ENCODE measurements at places on chromosomes 7 and 10. TPM values are rescaled to one million over a fixed set of nuclear protein-coding genes. Genes with fewer than 3 reads are reported as not detected.

DNA sequence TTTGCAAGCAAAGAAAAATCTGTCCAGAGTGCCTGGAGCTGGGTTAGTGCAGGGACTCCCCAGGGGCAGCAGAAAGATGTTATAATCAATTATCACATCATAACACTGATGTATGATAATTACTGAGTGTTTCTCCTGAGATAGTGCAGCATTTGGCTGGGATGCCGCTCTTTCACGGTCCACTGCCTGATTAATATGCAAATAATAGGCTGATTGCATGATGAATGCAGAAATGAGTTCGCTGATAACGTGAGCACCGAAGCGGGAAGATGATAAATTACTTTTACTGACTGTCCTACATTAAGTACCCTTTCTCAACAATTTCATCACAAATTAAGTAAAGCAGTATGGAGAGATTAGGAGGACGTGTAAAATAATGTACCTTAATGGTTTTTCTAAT, 71.4 kb upstream of the SH2B2 start:
- no peak for DNase-seq

DNA sequence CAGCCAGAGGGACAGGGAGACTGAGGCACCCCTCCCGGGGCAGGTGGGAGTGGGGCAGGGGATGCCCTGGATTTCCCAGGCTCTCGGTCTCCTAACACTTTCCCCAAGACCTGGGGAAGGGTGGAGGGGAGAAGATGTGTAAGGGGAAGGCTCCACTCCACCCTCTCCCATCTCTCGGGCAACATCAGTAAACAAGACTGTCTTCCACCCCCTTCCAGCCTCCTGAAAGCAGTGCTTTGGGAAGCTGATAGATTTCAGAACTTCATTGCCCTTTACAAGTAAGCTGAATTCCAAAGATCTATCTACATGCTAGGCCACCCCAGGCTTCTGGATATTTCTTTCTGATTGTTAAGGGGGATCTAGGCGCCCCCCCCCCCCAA, 3.7 kb downstream of the FLNC start:
- no peak for DNase-seq

Gene TMEM273
- total RNA-seq: 11.6 TPM

- no peak for DNase-seq
Observed at GRCh38 chr10:50231515-50232260, 19.6 kb downstream of the ASAH2 start.

Gene ACTR3C
- total RNA-seq: 5.1 TPM

- no peak for DNase-seq
Observed at GRCh38 chr10:6718550-6718949, 138.5 kb upstream of the PRKCQ start.

- no peak for DNase-seq
Observed at GRCh38 chr10:9824631-9825071, 1193.0 kb upstream of the CELF2 start.

DNA sequence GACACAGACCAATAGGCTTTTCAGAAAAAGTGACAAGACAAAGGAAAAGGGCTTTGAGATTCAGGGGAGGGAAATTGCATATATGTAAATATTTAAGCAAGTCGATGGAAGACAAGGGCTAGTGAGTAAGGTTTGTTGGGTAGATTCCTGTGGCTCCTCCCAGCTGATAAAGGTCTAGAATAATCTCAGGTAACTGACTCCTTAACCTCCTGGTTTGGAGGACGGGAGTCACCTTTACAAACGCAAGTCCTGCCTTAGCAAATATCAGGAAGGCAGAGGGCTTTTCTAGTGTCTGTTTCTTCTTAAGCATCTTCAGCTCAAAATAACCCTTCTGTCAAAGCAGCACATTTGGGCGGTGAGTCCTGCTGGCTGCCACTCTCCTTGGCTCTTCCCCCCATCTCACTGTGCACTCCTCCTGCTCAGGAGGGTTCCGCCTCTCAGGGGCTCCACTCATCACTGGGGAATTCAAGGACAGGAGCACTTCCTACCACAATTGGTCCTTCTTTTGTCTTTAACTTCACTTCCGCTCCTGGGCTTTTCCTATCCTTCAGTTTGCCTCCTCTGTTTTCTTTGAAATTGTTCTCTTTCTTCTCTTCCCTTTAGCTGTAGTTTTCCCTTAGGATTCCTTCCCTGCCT, 496.3 kb upstream of the KLF6 start:
- DNase-seq: no peak

Gene OR13A1
- total RNA-seq: not detected

- DNase-seq: no peak
Observed at GRCh38 chr7:22724861-22725260, 2.1 kb upstream of the IL6 start.

DNA sequence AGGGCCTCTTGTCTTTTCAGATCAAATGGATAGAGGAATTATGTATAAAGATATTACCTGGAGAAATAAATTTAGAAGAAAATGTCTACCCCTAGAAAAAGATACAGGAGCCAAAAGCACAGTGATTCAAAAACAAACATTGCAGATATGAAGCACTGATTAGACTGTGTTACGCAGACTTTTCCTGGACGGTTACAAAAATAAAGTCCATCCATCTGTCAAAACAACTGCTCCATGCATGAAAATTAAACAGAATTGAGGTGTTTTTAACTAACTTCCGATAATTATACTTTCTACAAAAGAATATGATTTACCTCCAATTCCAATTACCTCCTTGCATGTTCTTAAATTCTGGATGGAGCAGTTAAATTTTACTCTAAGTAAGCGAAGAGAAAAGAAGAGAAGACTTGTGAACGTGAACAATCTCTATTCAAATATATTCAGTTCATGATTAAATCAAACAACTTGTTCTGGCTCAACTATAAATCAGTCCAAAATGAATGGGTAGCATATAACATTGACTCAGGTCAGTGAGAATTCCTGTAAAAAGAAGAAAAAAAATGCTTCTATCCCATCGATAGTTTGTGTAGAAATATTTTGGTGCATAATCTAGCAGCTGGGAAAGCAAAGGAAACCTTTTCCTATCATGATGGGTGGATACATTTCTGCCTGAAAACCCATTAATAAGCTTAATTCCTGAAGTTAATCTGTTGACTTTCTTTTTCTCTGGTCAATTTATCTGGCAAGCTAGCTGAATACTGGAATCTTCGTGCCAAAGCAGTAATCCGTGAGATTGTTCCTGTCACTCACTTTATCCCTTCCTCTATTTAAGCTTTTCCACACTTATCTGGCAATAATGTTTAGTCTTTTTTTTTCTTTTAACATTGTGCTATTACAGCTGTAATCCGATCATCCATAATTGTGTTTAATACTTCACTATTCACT, 80.4 kb downstream of the SEMA3A start:
- no peak for DNase-seq

Gene MNX1
- total RNA-seq: not detected

DNA sequence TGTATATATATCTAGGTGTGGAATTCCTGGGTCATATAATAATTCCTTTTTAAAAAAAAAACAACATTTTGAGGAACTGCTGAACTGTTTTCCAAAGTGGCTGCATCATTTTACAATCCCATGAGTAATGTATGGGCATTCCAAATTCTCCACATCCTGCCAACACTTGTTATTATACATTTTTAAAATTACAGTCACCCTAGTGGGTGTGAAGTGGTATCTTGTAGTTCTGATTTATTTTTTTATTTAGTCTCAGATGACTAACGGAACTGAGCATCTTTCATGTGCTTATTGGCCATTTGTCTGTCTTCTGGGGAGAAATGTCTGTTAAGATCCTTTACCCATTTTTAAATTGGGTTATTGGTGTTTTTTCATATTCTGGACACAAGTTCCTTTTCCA, 12.0 kb upstream of the KLHL7 start:
- DNase-seq: no peak

Gene ACHE
- total RNA-seq: 0.47 TPM

Gene NUTM2D
- total RNA-seq: 3.1 TPM

- DNase-seq: peak; percentile 21
Observed at GRCh38 chr7:98420966-98421612, 20.2 kb upstream of the BAIAP2L1 start.

GRCh38 chr10:124736491-124737136, 7.6 kb downstream of the FAM53B start:
- no peak for DNase-seq

DNA sequence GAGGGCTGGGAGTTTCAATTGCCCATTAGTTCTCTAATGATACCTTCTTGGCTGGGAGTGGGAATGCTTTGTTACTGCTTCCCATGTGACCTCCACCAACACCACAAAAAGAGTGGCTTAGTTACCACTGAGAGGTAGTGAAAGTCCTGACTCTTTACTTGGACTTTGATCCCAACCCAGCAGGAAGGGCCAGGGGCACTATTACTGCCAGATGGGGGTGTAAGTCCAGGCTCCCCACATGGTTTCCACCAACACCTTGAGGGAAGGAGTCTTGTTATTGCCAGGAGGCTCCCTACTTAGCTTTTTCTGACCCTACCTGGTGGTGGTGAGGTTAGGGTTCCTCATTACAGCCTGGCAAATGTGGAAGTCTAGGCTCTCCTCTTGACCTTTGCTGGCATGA, 11.4 kb downstream of the GGCT start:
- DNase-seq: no peak

Gene PNLIPRP2
- total RNA-seq: not detected

DNA sequence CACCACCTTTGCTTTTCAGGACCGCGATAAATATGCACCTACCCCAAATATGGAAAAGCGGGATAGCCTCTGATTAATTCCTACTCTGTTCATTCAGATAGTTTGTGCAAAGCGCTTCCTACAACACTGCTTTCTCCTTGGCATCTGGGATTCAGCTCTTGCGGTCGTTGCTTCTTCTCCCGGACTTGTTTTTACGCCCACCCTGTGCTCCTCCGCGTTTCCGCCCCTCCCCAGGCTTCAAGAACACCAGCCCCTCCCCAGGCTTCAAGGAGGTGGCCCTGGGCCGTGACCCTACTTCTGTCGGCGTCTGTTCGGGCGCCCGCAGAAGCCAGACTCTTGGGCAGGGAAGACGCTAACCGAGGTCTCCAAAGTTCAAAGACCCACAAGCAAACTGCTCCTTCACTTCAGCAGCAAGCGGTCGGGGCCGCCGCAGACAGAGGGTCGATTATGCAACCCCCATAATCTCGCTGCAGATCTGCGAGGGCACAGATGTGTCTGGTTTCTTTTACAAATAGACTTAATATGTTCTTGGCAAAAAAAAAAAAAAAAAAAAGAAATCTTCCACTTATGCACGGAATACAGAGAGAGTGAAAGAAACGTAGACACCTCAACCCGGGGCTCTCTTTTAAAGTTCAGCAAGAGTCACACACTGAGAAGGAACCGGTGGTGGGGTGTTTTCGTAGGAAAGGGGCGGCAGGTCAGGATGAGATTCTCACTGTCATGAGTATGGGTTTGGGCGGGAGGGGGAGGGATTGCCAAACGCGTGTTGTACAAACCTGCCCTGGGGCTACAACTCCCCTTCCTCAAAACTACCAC, 1.9 kb downstream of the DLX5 start:
- DNase-seq: no peak

Gene PPIF
- 66.3 TPM for total RNA-seq

DNA sequence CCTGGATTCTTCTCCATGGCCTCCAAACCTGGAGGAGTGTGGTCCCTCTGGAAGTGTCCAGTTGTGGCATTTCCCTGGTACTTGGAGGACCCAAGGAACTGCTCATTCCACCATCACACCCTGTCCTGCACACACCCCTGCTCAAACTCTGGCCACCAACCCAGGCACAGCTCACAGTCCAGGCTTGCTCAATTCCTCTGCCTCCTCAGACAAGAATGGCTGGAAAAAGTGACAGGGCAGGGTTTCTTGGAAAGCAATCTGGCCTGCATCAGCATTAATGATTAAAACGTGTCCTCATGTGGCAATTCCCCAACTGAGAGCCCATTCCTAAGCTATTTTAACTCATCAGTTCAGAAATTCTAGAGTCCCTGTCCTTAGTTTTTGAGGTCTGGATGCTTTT, 17.2 kb upstream of the TPST1 start:
- DNase-seq: no peak

DNA sequence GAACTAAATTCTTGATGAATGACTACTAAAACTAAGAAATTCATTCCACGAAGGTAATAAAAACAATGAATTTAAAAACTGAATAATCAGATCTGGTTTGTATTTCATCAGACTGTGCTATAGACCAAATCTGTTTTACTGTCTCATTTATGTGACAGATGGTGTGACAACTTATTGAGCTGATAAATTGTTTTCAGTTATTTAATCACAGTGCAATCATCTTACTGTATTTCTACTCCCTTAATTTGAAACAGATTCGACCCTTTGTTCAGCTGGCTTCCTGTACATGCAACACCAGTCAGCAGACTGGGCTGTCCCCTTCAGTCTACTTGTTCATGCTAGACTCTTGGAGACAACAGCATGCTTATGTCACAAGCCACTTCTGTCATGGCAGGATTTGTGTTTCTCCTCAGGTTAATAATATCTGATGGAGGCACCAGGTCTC, 150.9 kb downstream of the MBL2 start:
- no peak for DNase-seq

DNA sequence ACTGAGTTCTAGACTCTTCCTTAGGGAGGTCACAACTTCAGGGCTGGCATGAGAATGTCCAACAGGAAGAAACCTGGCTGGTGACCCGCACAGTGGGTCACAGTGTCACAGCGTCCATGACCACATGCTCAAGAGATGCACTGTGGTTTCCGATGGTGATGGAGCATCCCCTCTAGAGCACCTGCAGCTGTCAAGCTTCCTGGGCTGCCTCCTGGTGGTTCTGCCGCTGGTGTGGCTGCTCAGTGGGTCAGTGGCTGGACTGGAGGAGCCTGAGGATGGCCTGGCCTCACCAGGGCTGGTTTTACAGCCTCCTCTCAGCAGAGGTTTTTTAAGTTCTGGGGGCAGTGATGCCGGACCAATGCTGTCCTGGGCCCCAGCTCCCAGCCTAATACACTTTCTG, 149.3 kb downstream of the SH3PXD2A start:
- DNase-seq: no peak

GRCh38 chr10:86100581-86101061, 266.0 kb downstream of the GRID1 start:
- no peak for DNase-seq

DNA sequence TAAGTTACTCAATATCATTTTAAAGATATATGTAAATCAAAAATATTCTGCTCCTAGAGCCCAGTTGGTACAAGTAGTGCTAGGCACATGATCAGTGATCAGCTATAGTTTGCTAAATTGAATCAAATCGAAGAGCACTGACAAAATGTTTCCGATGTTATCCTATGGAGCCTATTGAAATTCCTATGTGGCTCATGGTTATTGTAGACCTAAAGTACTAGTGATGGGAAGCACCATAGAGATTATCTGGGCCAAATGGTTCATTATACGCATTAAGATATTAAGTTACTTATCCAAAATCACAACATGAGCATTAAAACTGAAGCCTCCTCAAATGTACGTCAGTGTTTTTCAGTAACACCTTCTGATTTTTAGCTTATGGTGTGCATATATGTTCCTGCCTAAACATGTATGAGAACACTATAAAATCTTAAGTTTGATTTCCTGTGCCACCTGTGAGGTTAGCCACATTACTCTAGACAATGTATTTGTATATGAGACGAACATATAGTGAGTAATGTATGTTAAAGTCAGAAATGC, 103.2 kb downstream of the IQUB start:
- DNase-seq: no peak

- no peak for DNase-seq
Observed at GRCh38 chr7:20927976-20928375, 141.3 kb upstream of the SP8 start.

Gene CCSER2
- total RNA-seq: 125 TPM

GRCh38 chr7:132250480-132251326, 325.6 kb downstream of the PLXNA4 start:
- no peak for DNase-seq

Data from natural killer cell (primary cell).